Thoracic aorta (tissue), 2 donors: ENCODE measurements at places on chromosomes 3 and 15. TPM values are rescaled to one million over a fixed set of nuclear protein-coding genes. Genes with fewer than 3 reads are reported as not detected.

- no peaks in the 10 kb centered on the region for H3K36me3 ChIP-seq
- DNase-seq, result no peak
- no peaks in the 10 kb centered on the region for H3K4me1 ChIP-seq
- no peak overlapping the region for H3K4me3 ChIP-seq
Measured at GRCh38 chr15:91807122-91807521, 46.4 kb upstream of the SLCO3A1 start.

- DNase-seq, result no peak
- H3K27ac ChIP-seq, result peak overlapping the region; percentile 50
- no peaks in the 10 kb centered on the region for H3K36me3 ChIP-seq
- H3K27me3 ChIP-seq, result no peaks in the 10 kb centered on the region
- no peak overlapping the region for H3K4me3 ChIP-seq
Measured at GRCh38 chr3:188197388-188197847, 43.5 kb downstream of the LPP start.

- H3K4me3 ChIP-seq, result no peak overlapping the region
- no peaks in the 10 kb centered on the region for H3K4me1 ChIP-seq
- H3K27me3 ChIP-seq, result no peaks in the 10 kb centered on the region
- no peak for DNase-seq
- no peaks in the 10 kb centered on the region for H3K36me3 ChIP-seq
Measured at GRCh38 chr15:73362900-73363299, 5.9 kb downstream of the HCN4 start.

The PROK2 gene
- total RNA-seq, result 0.71 TPM

The ANKUB1 gene
- total RNA-seq, result 0.81 TPM

The TGM4 gene
- not detected for total RNA-seq
